ENCODE measurements at places on chromosomes 7 and 10.

DNA sequence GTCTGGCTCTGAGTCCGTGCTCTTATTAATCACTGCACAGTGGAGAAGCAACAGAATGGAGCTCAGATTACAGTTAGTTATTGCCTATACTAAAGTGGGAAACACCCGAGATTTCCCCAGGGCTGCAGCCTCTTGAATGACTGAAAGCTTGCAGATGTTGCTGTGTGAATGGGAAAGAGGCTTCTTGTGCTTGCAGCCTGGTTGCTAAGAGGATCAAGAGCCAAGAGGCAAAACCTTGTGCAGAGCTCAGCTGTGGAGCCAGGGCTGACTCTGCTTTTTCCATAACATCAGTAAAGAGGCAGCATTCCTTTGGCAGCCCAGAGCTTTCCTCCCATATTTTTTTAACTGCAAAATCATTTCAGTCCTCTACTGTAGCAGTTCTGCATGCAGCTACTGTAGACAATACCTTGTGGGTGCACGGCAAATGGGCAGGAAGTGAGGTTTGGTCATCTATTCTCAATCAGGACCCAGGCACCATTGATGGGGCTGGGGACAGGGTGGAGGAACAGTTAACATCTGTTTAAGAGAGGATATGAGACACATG is 86.5 kb downstream of the RALA start:
- DNase-seq = no peak

GRCh38 chr7:125427676-125428075 is 498.1 kb upstream of the POT1 start:
- DNase-seq = no peak

DNA sequence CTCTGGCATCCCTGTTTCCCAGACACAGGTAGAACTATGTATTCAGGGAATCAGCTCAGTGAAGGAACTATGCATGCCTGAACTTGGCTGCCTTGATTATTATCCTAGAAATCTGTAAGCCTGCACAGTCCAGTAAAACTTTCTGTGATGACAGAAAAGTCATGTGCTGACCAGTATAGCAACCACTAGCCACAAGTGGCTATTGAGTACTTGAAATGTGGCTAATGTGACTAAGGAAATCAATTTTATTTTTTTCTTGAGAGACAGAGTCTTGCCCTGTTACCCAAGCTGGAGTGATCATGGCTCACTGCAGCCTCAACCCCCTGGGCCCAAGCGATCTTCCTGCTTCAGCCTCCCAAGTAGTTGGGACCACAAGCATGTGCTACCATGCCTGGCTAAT is 3.5 kb downstream of the EXOSC1 start:
- no peak for DNase-seq

DNA sequence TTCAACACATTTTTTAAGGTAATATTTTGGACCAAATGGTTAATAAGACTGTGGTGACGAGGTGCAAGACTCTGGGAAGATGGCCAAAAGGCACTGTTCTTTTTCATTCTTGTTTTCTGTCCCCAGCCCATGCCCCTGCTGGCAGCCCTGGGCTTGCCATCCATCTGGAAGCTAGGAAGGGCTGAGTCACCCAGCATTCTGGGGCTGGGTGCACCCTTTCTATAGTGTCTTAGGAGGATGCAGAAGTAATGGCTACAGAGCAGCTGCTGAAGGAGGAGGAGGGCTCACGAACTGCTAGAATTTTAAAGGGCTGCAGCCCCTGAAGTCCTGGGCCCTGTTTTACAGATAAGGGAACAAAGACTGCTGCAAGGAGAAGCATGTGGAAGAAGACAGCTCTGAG is 42.8 kb upstream of the ZNF32 start:
- DNase-seq = no peak

GRCh38 chr10:110556969-110557601 is 10.4 kb upstream of the SMC3 start:
- no peak for DNase-seq

DNA sequence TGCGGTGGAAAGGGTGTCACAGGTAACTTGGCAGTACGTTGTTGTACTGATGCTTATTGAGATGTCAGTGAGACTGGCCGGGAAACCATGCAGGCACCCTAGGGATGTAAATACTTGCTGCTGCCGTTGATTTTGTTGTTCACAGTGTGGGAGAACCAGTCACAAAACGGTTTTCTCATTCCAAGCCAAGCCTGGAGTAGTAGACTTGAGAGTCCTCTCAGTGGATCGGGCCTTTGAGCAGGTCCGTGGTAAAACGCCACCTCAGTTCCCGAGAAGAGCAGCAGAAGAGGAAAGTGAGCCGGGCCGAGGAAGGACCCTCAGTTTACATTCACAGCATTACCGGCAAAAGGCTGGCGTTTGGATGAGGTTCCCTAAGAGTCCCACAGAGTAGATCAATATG is 1.1 kb downstream of the JAKMIP3 start:
- DNase-seq = no peak
